Sigmoid colon (tissue), 7 donors: ENCODE measurements at places on chromosomes 3 and 15. TPM values are rescaled to one million over a fixed set of nuclear protein-coding genes. Genes with fewer than 3 reads are reported as not detected.

The SAMD7 gene
- total RNA-seq, result not detected

The SPINK8 gene
- not detected for total RNA-seq

The PRR20G gene
- total RNA-seq, result not detected

The TMEM266 gene
- 0.27 TPM for total RNA-seq

The CSK gene
- total RNA-seq, result 9.7 TPM

The SCAMP2 gene
- total RNA-seq, result 35.3 TPM

The TTC14 gene
- total RNA-seq, result 66.2 TPM

The DLL4 gene
- 5.4 TPM for total RNA-seq

The GOLGA6L10 gene
- 1.8 TPM for total RNA-seq

The CX3CR1 gene
- total RNA-seq, result 0.68 TPM

The MINAR1 gene
- 0.36 TPM for total RNA-seq

The TADA3 gene
- 53.2 TPM for total RNA-seq

The RYR3 gene
- 9.5 TPM for total RNA-seq

The KNSTRN gene
- total RNA-seq, result 6.8 TPM

- no peaks in the 10 kb centered on the region for H3K36me3 ChIP-seq
- no peaks in the 10 kb centered on the region for H3K4me1 ChIP-seq
- H3K27ac ChIP-seq, result peak overlapping the region; percentile 70
- H3K27me3 ChIP-seq, result no peaks in the 10 kb centered on the region
These were observed 264.6 kb upstream of the TGFBR2 start for GRCh38 chr3:30341851-30342250.

DNA sequence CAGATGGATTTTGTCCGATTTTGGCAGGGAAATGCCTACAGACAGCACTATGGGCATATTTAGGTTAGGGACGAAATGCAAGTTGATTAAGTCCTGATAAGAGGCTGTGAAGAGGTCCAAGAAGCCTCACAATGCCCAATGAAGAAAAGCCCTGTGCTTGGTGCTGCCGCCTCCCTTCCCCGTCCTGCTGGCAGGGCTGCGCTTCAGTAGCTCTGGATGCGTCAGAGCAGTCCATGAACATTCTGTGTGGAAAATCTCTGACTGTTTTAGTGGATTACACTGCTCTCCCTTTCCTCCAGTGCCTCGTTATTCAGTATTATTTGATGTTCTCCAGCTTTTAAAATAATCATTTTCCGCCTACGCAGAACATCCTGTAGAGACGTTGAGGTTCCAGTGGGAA is 39.6 kb downstream of the MLH1 start:
- peaks cover 4% of the 10 kb centered on the region for H3K4me1 ChIP-seq
- DNase-seq, result peak; percentile 78
- peaks cover 16% of the 10 kb centered on the region for H3K36me3 ChIP-seq
- H3K27me3 ChIP-seq, result no peaks in the 10 kb centered on the region
- H3K27ac ChIP-seq, result peak overlapping the region; percentile 62
- no peak overlapping the region for H3K4me3 ChIP-seq

GRCh38 chr3:3089017-3089416 is 21.2 kb downstream of the IL5RA start:
- no peaks in the 10 kb centered on the region for H3K36me3 ChIP-seq
- DNase-seq, result no peak
- H3K27ac ChIP-seq, result no peak overlapping the region
- no peaks in the 10 kb centered on the region for H3K4me1 ChIP-seq
- H3K27me3 ChIP-seq, result no peaks in the 10 kb centered on the region

- peak within 1 kb of the TSS; percentile 92 for H3K27ac ChIP-seq
- no peaks in the 10 kb centered on the region for H3K27me3 ChIP-seq
- DNase-seq, result peak; percentile 93
- H3K36me3 ChIP-seq, result no peaks in the 10 kb centered on the region
These were observed at the start of gene CCDC50 for GRCh38 chr3:191328962-191329653. Gene CCDC50 (plus strand): TSS chr3:191329394. CDS start chr3:191329675, 281 bp downstream.

DNA sequence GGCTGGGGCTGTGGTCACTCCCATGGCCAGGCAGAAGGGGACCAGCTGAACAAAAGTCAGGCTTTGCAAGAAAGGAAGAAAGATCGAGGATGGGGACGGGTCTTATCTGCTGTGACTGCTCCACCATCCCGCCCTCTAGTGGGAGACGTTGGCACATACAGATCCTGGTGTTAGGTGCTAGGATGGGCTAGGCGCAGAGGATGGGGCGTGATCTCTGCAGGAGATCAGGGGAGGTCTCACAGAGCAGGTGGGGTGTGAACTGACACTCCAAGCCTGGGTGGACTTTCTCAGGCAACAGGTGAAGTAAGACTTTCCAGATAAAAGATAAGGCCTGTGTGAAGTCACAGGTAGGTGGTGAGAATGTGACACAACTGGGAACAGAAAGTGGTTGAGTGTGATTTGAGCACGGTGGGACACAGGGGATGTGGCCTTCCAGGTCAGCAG is 141.9 kb upstream of the SMAD3 start:
- H3K4me3 ChIP-seq, result no peak overlapping the region
- no peaks in the 10 kb centered on the region for H3K27me3 ChIP-seq
- no peak overlapping the region for H3K27ac ChIP-seq
- no peaks in the 10 kb centered on the region for H3K36me3 ChIP-seq
- DNase-seq, result peak; percentile 46
- H3K4me1 ChIP-seq, result no peaks in the 10 kb centered on the region

DNA sequence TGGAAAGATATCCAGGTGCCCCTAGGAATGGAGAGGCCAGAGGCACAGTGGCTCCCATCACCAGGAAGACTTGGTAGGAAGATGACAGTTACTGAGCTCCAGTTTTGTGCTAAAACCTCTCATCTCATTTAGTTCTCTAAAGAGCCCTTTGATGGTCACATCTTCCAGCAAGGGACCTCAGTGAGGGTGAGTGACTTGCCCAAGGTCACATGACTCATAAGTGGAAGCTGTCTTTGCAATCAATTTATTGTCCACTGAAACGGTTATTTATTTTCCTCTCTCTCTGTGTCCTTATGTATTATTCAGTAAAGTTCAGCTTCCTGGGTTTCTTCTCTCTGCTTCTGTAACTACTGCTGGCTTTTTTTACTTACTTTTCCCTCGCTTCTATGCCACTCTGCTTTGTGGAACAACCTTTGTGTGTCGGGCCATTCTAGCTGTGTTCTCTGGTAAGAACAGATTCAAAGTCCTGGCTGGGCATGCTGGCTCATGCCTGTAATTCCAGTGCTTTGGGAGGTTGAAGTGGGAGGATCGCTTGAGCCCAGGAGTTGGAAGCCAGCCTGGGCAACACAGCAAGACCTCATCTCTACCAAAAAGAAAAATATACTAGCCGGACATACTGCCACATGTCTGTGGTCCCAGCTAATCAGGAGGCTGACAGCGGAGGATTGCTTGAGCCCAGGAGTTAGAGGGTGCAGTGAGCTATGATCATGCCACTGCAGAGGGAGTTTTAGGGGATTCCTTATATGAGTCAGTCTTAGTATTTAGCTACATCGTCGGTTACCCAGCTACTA is 55.9 kb downstream of the PDIA5 start:
- DNase-seq, result no peak
- no peaks in the 10 kb centered on the region for H3K27me3 ChIP-seq
- peaks cover 31% of the 10 kb centered on the region for H3K36me3 ChIP-seq
- H3K4me3 ChIP-seq, result no peak overlapping the region

GRCh38 chr3:24986612-24987011 is 441.5 kb upstream of the RARB start:
- no peaks in the 10 kb centered on the region for H3K4me1 ChIP-seq
- H3K27ac ChIP-seq, result no peak overlapping the region
- DNase-seq, result no peak

GRCh38 chr3:189458528-189458927 is 172.7 kb upstream of the TP63 start:
- no peak overlapping the region for H3K4me3 ChIP-seq
- DNase-seq, result no peak
- no peaks in the 10 kb centered on the region for H3K27me3 ChIP-seq

- peaks cover 4% of the 10 kb centered on the region for H3K27me3 ChIP-seq
- H3K27ac ChIP-seq, result no peak overlapping the region
- no peaks in the 10 kb centered on the region for H3K36me3 ChIP-seq
- H3K4me1 ChIP-seq, result peaks cover 18% of the 10 kb centered on the region
- H3K4me3 ChIP-seq, result no peak overlapping the region
- DNase-seq, result no peak
These were observed 253.3 kb downstream of the TJP1 start for GRCh38 chr15:29568840-29569532.

DNA sequence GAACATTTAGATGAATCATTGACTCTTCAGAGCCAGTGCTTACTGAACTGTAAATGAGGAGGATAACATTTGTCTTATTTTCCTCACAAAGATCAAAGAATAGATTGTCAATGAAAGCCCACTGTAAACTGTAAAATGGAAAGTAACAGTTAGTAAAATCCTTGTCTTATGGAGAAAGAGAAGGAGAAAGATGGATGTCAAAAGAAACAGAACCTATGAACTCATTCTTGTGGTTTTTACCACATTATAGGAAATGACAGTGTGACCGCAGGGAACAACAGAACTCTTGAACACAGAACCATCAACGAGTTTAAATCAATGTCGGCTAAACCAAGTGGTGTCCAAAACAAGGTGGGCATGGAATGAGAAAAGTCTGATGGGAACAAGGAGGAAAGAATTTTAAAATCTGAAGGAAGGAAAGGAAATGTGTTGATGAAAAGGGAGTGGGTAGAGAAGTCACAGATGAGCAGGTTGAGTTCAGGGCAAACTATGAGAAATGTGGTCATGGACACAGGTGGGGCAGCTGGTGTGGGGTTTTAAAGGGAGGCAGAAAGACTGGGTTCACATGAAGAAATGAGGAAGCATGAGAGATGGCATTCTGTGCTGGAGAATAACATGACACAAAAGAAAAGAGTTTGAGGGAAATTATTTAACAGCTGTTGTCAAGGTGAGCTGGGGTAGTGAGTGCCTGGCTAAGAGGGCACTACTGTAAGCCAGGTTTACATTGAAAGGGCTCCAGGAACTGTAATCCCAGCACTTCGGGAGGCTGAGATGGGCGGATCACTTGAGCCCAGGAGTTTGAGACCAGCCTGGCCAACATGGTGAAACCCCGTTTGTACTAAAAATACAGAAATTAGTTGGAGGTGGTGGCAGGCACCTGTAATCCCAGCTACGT is 42.4 kb upstream of the ETV5 start:
- H3K27me3 ChIP-seq, result no peaks in the 10 kb centered on the region
- no peak overlapping the region for H3K27ac ChIP-seq
- H3K4me3 ChIP-seq, result no peak overlapping the region
- no peak for DNase-seq

DNA sequence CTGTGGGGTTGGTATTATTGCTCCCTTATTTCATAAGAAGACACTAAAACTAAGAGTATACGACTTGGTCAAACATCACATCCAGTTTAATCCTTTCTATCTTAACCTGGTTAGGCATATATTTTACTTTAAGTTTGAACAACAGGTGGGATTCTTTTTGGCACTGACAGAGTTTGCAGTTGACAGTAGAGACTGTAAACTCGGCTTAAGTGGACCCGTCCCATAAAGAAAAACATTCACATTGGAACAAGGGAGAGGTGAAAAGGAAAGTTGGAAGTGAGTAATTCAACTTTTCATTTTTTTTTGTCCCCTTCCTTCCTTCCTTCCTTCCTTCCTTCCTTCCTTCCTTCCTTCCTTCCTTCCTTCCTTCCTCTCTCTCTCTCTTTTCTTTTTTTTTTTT is 355.4 kb downstream of the LPP start:
- peaks cover 57% of the 10 kb centered on the region for H3K4me1 ChIP-seq
- H3K36me3 ChIP-seq, result no peaks in the 10 kb centered on the region
- no peaks in the 10 kb centered on the region for H3K27me3 ChIP-seq
- no peak overlapping the region for H3K4me3 ChIP-seq
- peak overlapping the region; percentile 64 for H3K27ac ChIP-seq

GRCh38 chr3:56918111-56918568 is 116.4 kb upstream of the ARHGEF3 start:
- H3K27ac ChIP-seq, result no peak overlapping the region
- no peak for DNase-seq
- H3K4me1 ChIP-seq, result peaks cover 42% of the 10 kb centered on the region

DNA sequence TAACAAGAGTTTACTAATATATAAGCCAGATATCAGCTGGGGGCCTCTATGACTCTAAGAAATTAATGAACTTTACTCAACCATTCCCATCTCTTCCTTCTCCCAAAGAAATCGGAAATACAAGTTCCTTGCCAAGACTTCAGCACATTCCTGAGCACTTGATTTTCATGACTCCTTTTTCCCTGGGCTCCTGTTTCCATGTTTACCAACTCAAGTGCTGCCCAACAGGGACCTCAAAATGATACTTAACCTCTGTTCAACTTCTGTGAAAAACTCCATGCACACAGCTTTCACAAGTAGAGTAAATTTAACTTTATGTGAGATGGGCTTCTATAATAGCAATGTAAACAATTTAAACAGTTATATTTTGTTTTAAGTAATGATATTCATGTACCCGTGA is 315.8 kb upstream of the CDIN1 start:
- no peak overlapping the region for H3K4me3 ChIP-seq
- H3K27me3 ChIP-seq, result no peaks in the 10 kb centered on the region
- no peaks in the 10 kb centered on the region for H3K36me3 ChIP-seq
- no peak for DNase-seq

GRCh38 chr3:132352556-132353143 is 35.4 kb downstream of the ACP3 start:
- H3K27ac ChIP-seq, result no peak overlapping the region
- H3K4me3 ChIP-seq, result no peak overlapping the region

- H3K36me3 ChIP-seq, result no peaks in the 10 kb centered on the region
- H3K4me3 ChIP-seq, result no peak overlapping the region
- H3K27me3 ChIP-seq, result peaks cover 26% of the 10 kb centered on the region
- peaks cover 23% of the 10 kb centered on the region for H3K4me1 ChIP-seq
- H3K27ac ChIP-seq, result no peak overlapping the region
These were observed 10.9 kb upstream of the FAM107A start for GRCh38 chr3:58588030-58588614.

DNA sequence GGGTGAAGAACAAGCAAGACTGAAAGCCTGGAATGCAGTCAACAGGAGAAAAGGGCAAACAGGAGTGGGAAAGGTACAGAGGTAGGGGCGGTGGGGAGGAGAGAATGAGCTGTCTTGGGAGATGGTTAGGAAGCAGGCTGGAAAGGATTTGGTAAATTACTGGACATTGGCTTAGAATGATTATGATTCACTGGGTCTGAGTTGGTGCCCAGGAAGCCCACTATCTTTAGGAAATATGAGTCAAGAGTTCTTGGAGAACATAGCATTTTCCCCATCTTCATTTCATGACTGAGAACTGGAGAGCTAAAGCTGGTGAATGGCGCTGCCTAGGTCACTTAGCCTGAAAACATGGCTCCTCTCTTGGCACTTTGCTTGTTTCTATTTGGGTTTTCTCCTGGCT is 74.7 kb upstream of the C3orf80 start:
- peaks cover 8% of the 10 kb centered on the region for H3K4me1 ChIP-seq
- no peaks in the 10 kb centered on the region for H3K27me3 ChIP-seq
- H3K27ac ChIP-seq, result no peak overlapping the region

- no peak overlapping the region for H3K4me3 ChIP-seq
- no peak overlapping the region for H3K27ac ChIP-seq
- no peaks in the 10 kb centered on the region for H3K36me3 ChIP-seq
These were observed 377.5 kb downstream of the LRTM1 start for GRCh38 chr3:54550221-54550977.

- no peaks in the 10 kb centered on the region for H3K27me3 ChIP-seq
- peaks cover 10% of the 10 kb centered on the region for H3K4me1 ChIP-seq
- no peak overlapping the region for H3K4me3 ChIP-seq
- peak; percentile 65 for DNase-seq
These were observed 463.5 kb upstream of the RASGRP1 start for GRCh38 chr15:39028069-39028468.
